T-helper 9 cell (primary cell): ENCODE measurements at places on chromosomes 13 and 19.

DNA sequence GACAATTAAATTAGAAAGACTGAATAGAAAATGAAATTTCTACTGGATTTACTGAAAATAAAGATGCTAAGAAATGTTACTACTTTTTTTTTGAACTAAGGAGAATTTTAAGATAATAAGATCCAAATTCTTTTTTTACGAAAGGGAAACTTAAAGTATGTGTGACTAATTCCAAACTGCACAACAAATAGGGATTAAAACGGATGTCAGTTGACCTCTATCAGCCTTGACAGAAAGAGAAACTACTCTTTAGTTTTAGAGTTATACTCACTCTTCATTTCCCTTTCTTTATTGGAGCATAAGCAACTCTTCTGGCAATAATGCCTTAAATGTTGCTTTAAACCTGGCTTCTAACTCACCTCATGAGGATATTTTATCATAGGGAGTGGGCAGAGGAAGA, 273.8 kb downstream of the SLITRK6 start:
- no peak for DNase-seq

DNA sequence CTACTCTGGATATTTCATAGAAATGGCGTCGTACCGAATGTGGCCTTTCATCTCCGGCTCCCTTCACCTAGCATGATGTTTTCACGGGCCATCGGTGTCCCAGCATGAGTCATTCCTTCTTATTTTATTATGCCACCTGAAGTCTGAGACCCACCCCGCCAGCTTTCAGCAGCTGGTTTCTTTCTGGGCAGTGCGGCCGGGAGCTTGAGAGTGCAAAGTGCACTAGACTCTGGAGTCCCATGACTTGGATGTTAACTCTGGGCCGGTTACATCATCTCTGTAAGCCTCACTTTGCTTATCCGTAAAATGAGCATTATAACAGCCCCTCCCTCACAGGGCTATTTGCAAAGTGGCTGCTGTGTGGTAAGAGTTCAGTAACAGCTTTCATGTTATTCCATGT, 5.8 kb upstream of the KMT5C start:
- DNase-seq: no peak

DNA sequence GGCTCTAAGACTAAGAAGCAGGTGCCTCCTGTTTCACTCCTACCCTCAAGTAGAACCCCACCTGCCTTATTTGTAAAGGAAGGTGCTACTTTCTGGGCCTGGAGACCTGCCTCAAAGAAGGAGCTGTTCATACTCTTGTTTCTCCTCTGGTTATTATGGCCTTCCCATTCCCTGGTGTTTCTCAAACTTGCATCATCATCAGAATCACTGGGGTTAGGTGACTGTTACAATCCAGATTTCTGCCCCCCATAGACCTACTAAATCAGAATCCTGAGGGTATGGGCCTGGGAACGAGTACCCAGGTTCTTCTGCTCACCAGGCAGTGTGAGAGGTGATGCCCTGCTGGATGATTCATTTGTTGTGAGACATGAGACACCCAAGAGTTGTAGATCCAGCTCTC, 18.4 kb downstream of the SAMD4B start:
- DNase-seq: no peak

DNA sequence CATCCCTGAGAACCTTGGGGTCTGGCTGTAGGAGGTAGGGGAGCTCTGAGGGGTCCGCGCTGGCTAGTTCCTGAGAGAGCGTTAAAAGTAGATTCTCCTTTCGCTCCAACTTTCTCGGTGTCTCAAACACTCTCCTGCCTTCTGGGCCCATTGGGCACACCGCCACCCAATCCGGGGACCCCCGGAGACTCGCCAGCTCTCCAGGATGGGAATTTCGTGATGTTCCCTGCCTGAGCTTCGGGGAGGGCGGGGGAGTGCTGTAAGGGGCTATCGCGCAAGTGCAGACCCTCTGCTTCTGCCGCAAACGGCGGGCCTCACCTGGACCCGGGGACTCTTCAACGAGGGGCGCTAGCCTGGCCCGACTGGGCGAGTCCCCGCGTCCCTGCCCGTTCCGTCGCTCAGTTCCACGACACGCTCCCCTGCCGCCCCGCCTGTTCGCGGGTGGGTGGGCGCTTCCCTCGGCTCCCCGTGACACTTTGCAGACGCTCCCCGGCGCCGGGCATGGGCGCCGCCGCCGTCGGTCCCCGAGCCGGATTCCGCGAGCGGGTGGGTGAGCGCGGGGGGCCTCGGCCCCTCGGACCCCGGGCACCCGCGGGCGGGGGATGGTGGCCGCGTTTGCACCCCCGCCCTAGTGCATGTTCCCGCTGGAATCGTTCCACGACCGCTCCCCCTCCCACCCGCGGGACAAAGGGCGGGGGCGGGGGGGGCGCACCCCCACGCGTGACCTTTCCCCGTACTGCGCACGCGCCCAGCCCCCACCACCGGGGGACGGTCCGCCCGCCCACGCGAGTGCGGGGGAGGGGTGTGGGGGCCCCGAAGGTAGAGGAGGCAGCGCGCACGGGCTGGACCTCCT, at the start of gene CCDC106:
Gene CCDC106 (plus strand): TSS at position 481 of the 853 bp plus-strand sequence. CDS start 835 bp downstream, outside the sequence.
- no peak for DNase-seq

DNA sequence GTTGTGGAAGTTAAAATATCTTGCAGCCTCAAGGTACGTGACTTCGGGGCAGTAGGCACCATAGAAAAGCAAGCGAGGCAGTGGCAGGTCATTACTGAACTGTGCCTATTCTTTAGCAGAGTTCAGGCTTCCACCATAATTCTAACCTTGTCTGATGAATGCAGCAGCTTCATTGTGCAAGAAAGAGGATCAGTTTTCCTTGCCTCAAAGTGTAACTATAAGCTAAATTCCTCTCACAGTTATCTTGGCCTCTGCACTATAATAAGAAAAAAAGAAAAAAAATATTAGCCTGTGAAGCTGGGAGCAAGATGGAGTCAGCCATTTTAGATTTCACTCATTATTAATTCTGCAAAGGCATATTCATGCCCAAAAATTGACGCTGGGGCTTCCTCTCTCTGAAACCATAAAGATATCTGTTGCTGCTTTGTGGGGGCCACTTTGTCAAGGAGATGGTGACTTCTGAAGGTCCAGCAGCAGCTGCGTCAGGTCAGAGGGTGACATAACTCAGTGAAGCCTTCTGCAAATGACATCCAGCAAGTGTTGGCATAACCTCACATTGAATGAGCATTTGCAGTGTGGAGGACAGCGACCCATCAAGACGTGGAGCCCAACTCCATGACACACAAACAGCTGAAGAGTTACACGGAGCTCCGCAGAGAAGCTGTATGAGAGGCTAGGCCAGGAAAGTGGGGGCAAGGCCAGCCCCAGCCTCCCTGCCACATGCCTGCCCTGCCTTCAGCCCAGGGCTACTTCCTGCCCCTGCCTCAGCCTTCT, 23.1 kb upstream of the SACS start:
- no peak for DNase-seq

- DNase-seq: no peak
Observed at GRCh38 chr19:17078920-17079709, 3.5 kb downstream of the MYO9B start.

- no peak for DNase-seq
Observed at GRCh38 chr13:41056194-41056593, 5.1 kb upstream of the WBP4 start.

DNA sequence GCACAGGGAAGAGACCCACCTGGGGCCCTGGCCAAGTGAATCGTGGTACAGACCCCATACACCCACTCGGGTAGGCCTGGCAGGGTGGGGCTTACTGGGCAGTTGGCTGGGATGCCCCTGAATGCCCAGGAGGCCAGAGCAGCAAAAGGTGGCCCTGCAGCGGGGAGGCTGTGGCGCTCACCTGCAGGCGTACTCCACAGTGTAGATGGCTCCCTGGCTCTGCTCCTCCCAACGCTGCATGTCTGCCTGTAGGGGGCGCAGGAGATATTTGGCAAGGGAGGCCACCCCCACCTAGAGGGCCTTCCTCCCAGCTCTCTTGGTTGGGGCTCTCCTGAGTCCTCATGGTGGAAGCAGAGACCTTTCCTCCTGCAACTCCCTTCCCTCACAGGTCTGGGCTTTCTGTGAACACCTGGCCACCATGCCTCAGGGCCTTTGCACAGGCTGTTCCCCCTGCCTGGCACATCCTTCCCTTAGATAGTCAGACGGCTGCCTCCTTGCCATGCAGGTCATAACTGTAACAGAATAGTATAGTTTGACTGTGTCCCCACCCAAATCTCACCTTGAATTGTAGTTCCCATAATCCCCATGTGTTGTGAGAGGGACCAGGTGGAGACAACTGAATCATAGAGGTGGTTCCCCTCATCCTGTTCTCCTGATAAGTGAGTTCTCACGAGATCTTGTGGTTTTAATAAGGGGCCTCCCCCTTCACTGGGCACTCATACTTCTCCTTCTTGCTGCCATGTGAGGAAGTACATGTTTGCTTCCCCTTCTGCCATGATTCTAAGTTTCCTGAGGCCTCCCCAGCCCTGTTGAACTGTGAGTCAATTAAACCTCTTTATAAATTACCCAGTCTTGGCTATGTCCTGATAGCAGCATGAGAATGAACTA, 5.9 kb downstream of the BORCS8 start:
- peak; percentile 59 for DNase-seq

GRCh38 chr13:98187155-98187964, 10.3 kb upstream of the RNF113B start:
- DNase-seq: no peak

DNA sequence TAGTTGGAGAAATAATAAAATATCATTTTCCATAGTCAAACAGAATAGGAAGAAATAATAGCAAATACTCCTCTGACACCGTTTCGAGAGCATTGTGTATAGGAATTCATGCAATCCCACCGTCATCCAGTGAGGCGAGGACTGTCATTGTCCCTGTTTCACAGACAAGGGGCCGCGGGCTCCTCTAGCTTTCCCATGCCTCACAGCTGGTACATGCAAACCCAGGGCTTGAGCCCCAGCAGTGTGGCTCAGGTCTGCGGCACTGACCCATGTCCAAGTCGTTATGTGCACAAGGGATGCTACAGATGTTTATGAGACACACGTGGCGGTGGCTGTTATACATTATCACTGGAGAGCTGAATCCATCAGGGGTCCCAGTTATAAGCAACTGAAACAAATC, 18.5 kb upstream of the ATP11A start:
- DNase-seq: no peak

- no peak for DNase-seq
Observed at GRCh38 chr13:93577105-93577504, 350.5 kb downstream of the GPC6 start.

DNA sequence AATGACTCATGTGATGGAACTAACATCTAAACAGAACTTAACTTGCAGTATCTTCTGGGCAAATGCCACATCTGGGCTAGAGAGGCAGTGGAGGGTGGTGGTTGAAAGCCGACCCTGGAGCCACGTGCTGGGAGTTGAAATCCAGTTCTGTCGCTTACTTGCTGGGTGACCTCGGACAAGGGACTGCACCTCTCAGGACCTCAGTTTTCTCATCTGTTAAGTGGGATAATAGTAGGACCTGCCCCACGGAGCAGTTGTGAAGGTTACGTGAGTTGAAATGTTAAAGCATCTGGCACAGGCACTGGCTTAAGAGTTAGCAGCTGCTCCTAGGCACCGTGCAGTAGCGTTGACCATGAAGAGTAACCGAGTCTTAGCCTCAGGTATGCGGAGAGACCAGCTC, 76.1 kb downstream of the SIPA1L3 start:
- no peak for DNase-seq

DNA sequence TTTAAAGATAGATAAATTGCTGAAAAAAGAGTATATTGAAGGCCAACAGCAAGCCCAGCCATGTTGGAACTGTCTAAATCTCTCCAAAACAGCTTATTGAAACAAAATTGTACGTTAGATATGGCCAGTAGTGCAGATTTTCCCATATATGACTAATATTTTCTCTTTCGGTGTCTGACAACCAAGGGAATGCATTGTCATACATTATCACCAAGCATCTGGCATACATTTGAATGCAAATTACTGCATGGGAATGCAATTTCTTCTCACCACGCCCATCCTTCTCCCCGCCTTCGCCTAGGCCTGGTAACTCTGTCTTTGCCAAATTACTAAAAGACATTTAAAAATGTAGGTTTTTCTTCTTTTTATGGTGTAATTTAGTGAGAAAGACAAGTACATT, 32.5 kb upstream of the IRS2 start:
- DNase-seq: no peak

DNA sequence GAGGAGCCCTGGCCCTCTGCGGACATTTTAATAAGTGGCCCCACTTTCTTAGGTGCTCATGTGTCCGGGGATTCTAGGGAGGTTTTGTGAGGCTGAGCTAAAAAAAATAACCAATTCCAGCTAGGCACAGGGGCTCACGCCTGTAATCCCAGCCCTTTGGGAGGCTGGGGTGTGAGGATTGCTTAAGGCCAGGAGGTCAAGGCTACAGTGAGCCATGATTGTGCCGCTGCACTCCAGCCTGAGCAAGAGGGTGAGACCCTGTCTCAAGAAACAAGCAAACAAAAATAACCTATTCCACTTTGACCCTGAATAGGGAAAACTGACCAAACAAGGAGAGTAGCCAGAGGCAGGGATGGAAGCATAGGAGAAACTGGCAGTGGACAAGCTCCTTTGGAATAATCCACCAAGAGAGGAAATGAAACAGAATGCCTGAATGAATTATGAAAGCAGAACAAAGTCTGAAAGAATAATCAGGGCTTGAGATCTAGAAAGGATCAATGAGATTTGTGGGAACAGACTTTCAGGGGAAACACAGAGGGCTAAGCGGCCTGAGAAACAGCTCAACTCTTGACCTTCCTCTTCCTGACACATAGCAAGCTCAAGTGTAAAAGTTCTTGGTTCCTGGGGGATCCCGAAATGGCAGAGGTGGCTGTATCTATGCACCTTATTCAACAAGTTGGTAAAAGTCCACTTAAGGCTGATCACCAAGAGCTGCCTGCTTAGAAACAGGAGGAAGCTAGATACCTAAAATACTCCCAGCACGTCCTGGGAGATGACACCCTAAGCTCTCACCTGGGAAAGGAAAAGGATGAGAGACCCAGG, 30.1 kb upstream of the FFAR2 start:
- no peak for DNase-seq

DNA sequence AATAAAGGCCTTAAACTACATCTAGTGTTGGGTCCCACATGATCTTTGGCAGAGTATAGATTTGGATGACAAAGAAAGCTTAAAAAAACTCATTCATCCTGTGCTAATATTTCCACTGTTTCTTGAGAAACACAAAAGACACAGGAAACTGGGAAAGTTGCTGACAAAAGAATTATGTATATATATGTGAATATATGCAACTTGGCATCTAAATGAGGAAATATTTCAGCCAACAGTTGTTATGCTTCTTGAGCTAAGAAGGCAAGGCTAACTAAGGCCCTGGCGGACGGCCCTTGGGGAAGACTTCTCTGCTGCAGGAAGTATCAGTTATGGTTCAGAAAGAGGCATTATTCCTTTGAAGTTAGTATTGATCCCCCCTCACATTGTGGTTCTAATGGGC, 491.8 kb downstream of the DIAPH3 start:
- no peak for DNase-seq

GRCh38 chr19:47699360-47699917, 13.8 kb upstream of the EHD2 start:
- DNase-seq: peak; percentile 50

DNA sequence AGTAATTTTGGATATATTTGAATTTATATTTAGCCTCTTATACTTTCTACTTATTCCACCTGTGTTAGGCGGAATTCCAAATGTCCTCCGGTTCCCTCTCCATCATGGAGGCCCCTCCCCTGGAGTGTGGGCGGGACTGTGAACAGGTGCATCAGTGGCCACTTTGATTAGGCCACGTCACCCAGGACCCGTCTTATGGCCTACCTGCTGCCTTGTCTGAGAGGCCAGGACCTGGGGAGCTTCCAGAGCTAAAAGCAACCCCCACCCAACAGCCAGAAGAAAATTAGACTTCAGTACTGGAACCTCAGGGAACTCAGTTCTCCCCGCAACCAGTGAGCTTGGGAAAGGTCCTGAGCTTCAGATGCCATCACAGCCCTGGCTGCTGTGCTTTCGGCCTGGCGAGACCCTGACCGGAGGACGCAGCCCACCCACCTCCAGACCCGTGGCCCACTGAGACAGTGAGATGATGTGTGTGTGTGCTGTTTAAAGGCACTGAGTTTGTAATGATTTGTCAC, 200.2 kb upstream of the SOX1 start:
- no peak for DNase-seq
